Activated naive CD4-positive, alpha-beta T cell treated with anti-CD3 and anti-CD28 coated beads for 36 hours (primary cell): ENCODE measurements at places on chromosomes 5 and 9. TPM values are rescaled to one million over a fixed set of nuclear protein-coding genes. Genes with fewer than 3 reads are reported as not detected.

DNA sequence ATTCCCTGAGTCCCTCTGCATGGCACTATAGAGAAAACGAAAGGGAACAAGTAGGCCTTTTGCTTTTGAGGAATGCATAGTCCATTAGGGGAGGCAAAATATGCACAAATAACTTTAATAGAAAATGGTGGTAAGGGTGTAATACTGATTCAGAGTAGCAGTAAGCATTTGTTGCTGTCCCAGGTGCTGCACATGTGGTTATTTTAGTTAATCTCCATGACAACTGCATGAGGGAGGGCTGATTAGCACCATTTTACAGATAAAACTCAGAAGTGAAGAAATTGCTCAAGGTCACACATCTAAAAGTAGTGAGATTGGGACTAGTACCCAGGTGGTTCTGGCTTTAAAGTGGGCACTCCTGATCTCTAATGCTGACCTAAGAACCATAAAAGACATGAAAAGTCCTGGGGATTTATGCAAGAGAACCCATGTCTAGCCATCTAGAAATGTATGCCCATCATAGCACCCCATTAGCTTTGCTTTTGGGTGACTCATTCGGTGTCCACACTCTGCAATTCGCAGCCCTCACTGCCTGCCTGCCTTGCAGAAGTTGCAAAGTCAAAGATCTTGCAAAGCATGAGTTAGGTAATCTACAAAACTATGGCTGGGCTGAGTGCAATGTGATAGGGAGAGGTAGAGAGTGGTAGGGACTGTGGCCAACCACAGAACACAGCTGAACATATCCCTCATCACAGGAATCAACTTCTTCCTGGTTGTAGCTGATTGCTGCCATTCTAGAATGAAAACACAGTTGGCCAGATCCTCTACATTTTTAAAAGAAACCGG lies 195.2 kb downstream of the PTTG1 start:
- H3K36me3 ChIP-seq, result no peaks in the 10 kb centered on the region
- H3K27ac ChIP-seq, result no peak overlapping the region
- no peak overlapping the region for H3K4me3 ChIP-seq
- no peaks in the 10 kb centered on the region for H3K4me1 ChIP-seq
- peaks cover 8% of the 10 kb centered on the region for H3K27me3 ChIP-seq

- DNase-seq, result no peak
- H3K4me1 ChIP-seq, result no peaks in the 10 kb centered on the region
- no peak overlapping the region for H3K27ac ChIP-seq
- no peak overlapping the region for H3K4me3 ChIP-seq
- no peaks in the 10 kb centered on the region for H3K27me3 ChIP-seq
These were observed 253.7 kb downstream of the SPOCK1 start for GRCh38 chr5:137245438-137245837.

DNA sequence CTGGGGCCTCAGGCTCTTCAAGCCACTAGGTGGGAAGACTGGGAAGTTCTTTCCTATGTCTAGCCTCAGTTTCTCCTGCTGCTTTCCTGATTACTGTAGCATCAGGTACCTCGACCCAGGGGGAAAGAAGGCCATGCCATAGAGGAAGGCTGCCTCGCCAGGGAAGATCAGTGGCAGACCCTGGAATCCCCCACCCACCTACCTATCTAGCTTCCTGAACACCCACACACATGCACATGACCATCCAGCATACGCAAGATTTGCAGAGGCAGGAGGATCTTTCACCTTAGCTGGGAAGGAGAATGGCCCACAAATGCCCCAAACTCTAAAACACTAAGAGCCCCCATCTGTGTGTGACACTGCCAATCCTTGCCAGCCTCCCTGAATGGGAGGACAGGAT lies 8.0 kb downstream of the NR5A1 start:
- peaks cover 35% of the 10 kb centered on the region for H3K4me1 ChIP-seq
- peaks cover 3% of the 10 kb centered on the region for H3K36me3 ChIP-seq
- H3K27ac ChIP-seq, result no peak overlapping the region
- DNase-seq, result no peak
- H3K27me3 ChIP-seq, result peaks cover 14% of the 10 kb centered on the region

GRCh38 chr9:117734082-117734481 lies 29.9 kb downstream of the TLR4 start:
- H3K27ac ChIP-seq, result no peak overlapping the region
- no peak overlapping the region for H3K4me3 ChIP-seq
- H3K36me3 ChIP-seq, result no peaks in the 10 kb centered on the region
- no peak for DNase-seq
- no peaks in the 10 kb centered on the region for H3K4me1 ChIP-seq

DNA sequence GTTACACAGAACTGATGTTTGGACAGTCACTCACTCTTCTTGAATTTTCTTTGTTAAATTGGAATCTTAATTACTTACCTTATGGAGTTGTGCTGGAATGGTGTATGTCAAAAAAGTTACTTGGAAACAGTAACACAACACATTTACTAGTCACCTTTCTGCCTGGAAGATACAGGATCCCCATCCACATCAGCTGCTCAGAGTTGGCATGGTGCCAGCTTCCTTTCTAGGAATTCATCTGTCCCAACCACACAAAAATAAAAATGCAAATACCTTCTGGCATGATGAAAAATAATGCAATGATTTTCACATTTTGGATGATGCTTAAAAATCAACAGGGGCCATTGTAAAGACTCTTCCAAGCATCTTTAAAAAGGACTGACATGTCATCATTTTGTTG lies 341.5 kb downstream of the TMEM38B start:
- no peaks in the 10 kb centered on the region for H3K27me3 ChIP-seq
- H3K36me3 ChIP-seq, result no peaks in the 10 kb centered on the region
- no peak for DNase-seq
- no peaks in the 10 kb centered on the region for H3K4me1 ChIP-seq
- H3K4me3 ChIP-seq, result no peak overlapping the region

GRCh38 chr5:14958188-14958587 lies 86.6 kb upstream of the ANKH start:
- H3K27me3 ChIP-seq, result no peaks in the 10 kb centered on the region
- H3K4me3 ChIP-seq, result no peak overlapping the region
- no peaks in the 10 kb centered on the region for H3K4me1 ChIP-seq
- no peak for DNase-seq
- no peak overlapping the region for H3K27ac ChIP-seq

- H3K27me3 ChIP-seq, result no peaks in the 10 kb centered on the region
- H3K4me3 ChIP-seq, result no peak overlapping the region
- H3K27ac ChIP-seq, result no peak overlapping the region
- peak; percentile 2 for DNase-seq
- no peaks in the 10 kb centered on the region for H3K4me1 ChIP-seq
These were observed 72.3 kb downstream of the WNK2 start for GRCh38 chr9:93255994-93256877.

DNA sequence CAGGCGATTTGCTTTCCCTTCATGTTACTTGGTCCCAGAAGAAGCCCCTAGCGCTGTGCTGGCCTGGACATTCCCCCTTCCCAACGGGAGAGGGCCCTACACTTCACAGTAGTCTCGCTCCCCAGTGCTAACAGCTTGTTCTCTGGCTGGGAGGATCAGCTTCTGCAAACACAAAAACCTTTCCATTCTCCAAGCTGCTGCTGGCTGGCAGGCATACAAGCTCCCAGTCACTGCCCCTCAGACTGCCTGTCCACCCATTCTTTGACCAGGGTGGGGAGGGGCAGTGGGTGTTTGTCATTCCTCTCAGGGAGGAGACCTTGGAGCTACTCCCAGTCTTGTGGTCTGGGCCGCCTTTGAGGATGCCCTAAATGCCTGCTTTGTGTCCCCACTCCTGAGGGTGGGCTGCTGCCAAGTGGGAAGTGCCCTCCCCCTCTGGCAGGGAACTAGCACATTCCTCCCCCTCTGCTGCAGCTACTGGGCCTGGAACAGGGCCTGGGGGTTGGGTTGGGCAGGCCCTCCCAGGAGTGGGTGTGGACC lies 20.8 kb downstream of the ENHO start:
- H3K27me3 ChIP-seq, result peaks cover 7% of the 10 kb centered on the region
- no peak overlapping the region for H3K4me3 ChIP-seq
- no peaks in the 10 kb centered on the region for H3K36me3 ChIP-seq
- peaks cover 13% of the 10 kb centered on the region for H3K4me1 ChIP-seq

GRCh38 chr9:92947268-92948037 lies at the start of gene FGD3:
Gene FGD3, plus strand, starts transcription at chr9:92947523. Its CDS starts 28,734 bp downstream, at chr9:92976257.
- DNase-seq, result peak; percentile 57
- peak within 1 kb of the TSS; percentile 48 for H3K27ac ChIP-seq
- H3K4me1 ChIP-seq, result peaks cover 46% of the 10 kb centered on the region
- H3K4me3 ChIP-seq, result peak within 1 kb of the TSS; percentile 87
- no peaks in the 10 kb centered on the region for H3K36me3 ChIP-seq

- peaks cover 56% of the 10 kb centered on the region for H3K4me1 ChIP-seq
- DNase-seq, result peak; percentile 66
- H3K36me3 ChIP-seq, result peaks cover 2% of the 10 kb centered on the region
- peak overlapping the region; percentile 94 for H3K27ac ChIP-seq
- peak overlapping the region; percentile 94 for H3K4me3 ChIP-seq
These were observed 599 bp downstream of the NMRK1 start for GRCh38 chr9:75087289-75087823.

GRCh38 chr5:75940418-75940817 lies 142.8 kb upstream of the SV2C start:
- H3K36me3 ChIP-seq, result no peaks in the 10 kb centered on the region
- no peak overlapping the region for H3K4me3 ChIP-seq
- H3K4me1 ChIP-seq, result no peaks in the 10 kb centered on the region
- no peak for DNase-seq

DNA sequence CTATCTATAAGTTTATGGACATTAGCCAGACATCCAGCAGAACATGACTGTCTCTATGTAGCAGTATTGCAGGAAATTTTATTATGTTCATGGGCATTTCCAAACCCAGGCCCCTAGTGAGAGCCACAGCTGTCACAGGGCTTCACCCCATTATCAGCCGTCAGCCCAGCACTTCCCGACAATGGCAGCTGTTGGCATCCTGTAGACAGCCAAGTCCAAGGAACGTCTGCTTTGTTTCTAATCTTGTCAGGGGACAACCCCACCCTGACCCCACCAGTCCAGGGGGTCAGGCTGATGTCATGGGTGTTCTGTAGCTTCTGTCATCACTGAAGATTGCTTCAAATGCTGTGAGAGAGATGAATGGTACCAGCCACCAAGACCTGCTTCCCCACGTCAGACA lies 565.3 kb upstream of the BRINP1 start:
- H3K27ac ChIP-seq, result no peak overlapping the region
- DNase-seq, result no peak
- H3K36me3 ChIP-seq, result no peaks in the 10 kb centered on the region

The SLCO6A1 gene
- not detected for total RNA-seq

The LURAP1L gene
- total RNA-seq, result not detected

The CDKN2A gene
- total RNA-seq, result 0.89 TPM

The IFNA4 gene
- total RNA-seq, result not detected

The DTWD2 gene
- total RNA-seq, result 5.5 TPM

The MVB12B gene
- 2.6 TPM for total RNA-seq
